ENCODE measurements at places on chromosomes 5 and 9.

GRCh38 chr5:165781738-165782137 is 2276.3 kb downstream of the MAT2B start:
- DNase-seq = no peak

GRCh38 chr5:52956915-52957747 is 32.0 kb upstream of the ITGA2 start:
- DNase-seq = no peak

DNA sequence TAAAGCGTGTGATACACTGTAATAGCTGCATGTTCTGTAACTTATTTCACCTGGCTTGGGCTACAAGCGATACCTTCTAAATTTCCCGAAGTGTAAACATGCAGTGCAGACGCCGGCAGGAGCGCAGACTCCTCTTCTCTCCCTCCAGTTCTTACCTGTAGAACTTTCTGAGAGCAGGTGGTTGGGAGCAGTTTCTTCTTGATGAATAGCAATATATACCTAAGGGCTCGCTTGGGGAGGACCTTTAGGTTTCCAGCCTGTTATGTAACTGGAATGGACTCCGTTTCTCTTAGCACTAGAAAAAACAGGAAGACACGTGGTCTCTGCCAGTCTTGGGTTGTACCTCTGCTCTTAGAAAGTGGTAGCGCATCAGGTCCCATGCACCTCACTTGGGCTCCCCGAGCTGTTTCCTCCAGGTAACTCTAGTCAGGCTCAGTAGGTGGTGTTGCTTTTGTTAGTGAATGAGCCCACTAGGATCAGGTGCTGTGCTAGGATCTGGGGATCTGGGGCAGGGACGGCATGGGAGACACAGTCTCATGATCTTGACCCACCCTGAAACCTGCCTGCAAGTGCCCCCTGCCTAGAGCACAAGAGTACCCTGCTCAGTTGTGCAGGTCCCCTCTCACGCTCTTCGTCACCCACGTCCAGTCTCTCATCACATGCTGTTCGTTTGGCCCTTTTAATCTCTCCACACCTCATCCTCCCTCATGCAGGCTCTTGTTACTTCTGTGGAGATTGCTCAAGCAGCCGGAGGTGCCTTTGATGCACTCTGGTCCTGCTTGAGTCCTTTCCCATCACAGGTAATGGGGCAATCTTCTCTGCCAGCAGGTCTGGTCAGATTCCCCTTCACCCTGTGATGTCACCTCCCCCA is 2.8 kb downstream of the TENT4A start:
- no peak for DNase-seq

DNA sequence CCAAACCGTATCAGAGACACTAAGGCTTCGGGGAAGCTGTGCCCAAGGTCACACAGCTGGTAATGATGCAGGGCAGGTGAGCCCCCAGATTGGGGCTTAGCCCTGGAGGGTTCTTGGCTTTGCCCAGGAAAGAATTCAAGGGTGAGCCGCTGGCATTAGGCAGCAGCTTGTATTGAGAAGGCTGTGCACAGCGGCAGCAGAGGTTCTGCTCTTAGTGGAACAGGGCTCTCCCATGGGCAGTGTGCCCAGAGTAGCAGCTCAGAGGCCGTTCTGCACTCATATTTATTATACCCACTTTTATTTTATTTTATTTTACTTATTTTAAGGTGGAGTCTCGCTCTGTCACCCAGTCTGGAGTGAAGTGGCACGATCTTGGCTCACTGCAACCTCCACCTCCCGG is 85.8 kb upstream of the IER5L start:
- DNase-seq = no peak

DNA sequence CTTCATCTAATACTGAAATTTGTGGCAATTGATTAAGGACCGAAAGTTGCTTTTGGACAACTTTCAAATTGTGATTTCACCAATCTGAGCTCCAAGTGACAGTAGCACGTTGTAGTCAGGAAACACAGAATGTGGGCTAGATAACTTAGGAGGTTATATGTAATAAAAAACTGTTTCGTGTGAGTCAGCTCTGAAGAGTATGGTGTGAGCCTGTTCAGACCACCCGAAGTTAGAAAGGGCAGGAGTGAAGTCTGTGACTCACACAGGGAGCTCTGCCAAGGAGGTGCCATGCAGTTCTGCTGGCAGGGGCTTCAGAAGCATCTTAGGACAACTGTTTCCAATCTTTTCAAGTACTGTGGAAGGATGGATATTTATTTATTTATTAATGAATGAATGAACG is 16.4 kb upstream of the ZBTB34 start:
- no peak for DNase-seq

DNA sequence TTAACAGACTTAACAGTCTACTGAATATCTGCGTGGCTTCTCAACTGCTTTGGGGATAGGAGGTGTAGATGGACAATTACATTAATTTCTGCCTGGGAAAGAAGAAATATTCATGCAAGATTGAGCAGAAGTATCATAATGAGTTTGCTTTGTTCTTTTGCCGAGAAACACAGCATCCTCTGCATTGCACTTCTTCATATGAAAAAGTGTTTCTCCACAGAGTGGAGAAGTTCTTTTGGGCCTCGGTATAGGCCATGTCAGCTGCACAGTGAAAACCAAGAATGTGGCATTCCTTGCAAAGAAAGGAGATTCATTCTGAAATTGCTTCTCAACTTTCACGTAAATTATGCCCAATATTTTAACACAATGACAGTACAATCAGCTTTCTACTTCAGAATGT is 17.6 kb upstream of the SNX2 start:
- no peak for DNase-seq

GRCh38 chr5:107858324-107858723 is 187.6 kb upstream of the EFNA5 start:
- DNase-seq = no peak

DNA sequence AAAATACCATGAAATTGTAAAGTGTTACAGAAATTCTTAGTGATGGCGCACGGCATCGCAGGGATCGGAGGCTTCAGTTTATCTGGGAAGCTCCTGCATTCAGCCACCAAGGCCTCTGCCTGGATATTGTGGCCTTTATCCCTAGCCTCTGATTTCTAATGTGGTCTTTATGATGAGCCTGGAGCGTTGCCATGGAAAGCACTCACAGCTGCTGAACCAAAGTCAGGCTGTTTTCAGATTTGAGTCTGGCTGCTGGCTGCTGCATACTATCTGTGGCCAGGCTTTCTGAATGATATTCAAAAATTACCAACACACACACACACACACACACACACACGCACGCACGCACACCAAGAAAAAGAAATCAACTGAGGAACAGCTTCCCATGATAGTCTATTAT is 101.1 kb upstream of the ZNF366 start:
- peak; percentile 87 for DNase-seq

DNA sequence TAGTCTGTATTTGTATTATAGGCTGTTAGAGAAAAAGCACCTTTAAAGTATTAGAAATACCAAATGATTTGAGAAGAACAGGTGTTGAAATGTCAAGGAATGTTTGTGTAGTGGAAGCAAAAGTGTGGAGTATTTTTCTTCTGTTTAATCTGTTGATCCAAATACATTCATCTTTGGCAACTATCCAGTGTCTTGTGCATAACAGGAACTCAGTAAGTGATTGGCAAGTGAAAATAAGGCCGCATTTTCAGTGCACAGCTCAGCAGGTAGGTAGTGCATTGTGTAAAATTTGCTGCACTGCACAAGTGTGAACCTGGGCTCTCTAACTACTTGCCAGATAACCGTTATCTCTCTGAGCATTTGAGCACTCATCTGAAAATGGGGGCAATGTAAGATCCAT is 61.8 kb downstream of the CHSY3 start:
- no peak for DNase-seq

GRCh38 chr9:105251733-105252404 is 7.4 kb downstream of the SLC44A1 start:
- DNase-seq = no peak

GRCh38 chr5:81909677-81910076 is 62.1 kb upstream of the ATG10 start:
- DNase-seq = no peak

GRCh38 chr5:10689391-10690081 is 71.5 kb downstream of the DAP start:
- no peak for DNase-seq

- DNase-seq = no peak
Observed at GRCh38 chr9:112531666-112532282, 45.1 kb downstream of the KIAA1958 start.

DNA sequence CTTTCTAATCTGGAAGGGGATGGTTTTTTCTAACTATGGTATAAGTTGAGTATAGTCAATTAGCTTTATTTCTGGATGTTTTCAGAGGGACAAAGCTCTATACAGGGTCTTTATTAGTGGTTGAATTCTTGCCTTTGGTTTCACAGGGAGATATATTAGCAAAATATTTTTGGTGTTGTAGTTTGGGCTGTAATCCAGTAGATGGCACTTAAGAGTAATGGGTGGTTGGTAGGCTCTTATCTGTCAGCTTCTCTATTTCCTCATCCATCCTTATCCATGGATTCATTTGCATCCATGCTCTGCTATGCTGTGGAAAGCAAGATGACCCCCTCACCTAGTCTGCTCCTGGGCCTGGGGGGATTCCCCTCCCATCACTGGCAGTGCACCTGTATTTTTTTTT is 363.6 kb upstream of the CYLC2 start:
- no peak for DNase-seq

DNA sequence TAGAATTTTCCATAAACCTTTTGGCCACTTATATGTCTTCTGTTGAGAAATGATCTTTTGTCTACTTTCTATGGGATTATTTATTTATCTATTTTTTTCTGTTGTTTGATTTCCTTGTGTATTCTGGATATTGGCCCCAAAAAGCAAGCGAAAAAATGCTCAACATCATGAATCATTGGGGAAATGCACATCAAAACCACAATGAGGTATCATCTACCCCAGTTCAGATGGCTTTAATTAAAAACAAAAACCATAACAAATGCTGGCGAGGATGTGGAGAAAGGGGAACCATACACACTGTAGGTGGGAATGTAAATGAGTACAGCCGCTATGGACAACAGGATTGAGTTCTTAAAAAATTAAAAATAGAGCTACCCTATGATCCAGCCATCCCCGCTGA is 125.0 kb upstream of the LPCAT1 start:
- no peak for DNase-seq

GRCh38 chr5:76602094-76602726 is 21.0 kb downstream of the F2RL2 start:
- DNase-seq = no peak

GRCh38 chr5:76046741-76047140 is 36.4 kb upstream of the SV2C start:
- DNase-seq = no peak

- no peak for DNase-seq
Observed at GRCh38 chr5:136491806-136492205, 126.5 kb upstream of the TRPC7 start.

- no peak for DNase-seq
Observed at GRCh38 chr5:120817044-120817985, 353.2 kb downstream of the PRR16 start.

DNA sequence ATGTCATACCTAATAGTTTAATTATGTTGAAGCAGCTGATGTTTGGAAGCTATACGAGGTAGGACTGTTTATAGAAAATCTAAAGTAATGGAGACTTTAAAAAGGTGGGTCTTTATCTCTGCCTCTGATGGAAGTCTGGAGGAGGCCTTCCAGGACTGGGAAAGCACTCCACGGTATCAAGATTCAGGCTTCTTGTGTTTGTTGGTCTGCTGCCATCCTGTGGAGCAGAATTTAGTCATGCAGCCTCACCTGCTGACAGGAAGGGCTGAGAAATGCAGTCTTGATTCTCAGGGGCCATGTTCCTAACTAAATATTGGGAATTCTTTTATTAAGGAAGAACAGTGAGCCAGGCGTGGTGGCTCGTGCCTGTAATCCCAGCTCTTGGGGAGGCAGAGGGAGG is 15.9 kb downstream of the SPDL1 start:
- DNase-seq = no peak

DNA sequence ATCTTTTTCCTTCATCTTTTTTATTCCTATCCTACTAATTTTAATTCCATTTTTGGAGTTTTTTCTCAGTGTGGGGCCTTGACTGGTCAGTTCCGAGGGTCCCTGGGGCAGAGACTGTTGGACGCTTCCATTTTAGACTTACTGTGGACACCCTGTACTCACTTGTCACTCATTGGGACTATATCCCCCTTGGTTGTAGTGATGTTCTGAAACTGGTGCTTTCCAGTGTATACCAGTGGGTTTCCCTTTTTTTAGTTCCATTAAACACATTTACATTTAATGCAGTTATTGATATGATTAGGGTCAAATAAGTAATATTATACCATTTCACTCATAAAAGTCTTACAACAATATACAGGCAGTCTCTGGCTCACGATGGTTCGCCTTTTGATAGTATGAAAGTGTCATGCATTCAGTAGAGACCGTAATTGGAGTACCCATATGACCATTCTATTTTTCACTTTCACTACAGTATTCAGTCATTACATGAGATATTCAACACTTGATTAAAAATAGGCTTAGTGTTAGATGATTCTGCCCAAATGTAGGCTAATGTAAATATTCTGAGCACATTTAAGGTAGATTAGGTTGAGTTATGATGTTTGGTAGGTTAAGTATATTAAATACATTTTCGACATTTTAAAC is 46.0 kb downstream of the CNOT6 start:
- no peak for DNase-seq

GRCh38 chr5:149049371-149049781 is 13.5 kb downstream of the SH3TC2 start:
- no peak for DNase-seq

DNA sequence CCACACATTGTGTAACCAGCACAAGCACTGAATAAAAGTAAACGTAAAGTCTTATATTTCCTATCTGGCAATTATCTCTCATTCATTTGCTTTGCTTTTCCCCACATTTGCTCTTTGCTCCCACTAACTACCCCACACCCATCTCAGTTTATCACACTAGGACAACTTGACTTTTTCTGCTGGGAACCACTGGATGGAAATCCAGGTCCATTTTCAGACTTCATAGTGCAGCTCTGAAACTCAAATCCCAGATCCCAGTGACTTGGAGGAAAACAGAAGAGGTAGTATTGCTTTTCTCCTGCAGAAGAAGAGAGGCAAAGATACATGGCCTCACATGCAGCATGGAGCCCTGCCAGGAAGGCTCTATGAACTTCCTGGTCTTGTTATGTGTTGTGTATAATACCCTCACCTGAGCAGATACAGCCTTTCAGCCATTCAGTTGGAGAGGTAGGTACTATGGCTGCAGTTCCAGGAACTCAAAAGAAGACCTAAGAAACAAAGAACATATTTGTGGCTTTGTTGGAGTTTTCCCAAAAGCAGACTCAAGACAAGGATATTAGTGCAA is 90.0 kb upstream of the NIPBL start:
- DNase-seq = no peak

GRCh38 chr9:28342815-28343338 is 769.6 kb upstream of the C9orf72 start:
- no peak for DNase-seq

DNA sequence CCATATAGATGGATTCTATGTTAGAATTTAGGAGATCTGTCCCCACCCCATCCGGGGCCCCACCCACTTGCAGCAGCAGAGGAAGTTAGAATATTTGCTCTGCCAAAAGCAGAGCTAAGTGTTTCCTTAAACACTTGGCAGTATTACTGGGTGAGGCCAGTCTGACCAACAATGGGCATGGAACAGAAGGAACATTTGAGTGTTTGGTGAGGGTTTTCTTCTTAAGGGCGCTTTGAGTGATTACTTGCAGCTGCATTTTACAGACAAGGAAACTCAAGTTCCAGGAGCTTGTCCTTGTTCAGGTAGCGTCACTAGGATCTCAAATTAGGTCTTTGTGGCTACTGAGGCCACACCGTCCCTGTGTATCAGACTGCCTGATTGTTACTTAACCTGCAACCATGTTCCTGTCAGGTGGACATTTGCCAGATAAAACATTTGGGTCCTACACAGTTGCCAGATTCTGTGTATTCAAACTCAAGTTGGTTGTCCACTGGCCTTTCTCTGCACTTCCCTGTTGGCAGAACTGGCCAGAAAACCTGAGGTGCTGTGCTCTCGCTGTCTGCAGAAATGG is 59.3 kb downstream of the SLC46A2 start:
- peak; percentile 56 for DNase-seq

Measured in femur (tissue), 1 donor.